Right lung (tissue), 10 donors: ENCODE measurements at places on chromosomes 12 and 14.

GRCh38 chr12:906062-906585 is 43.4 kb downstream of the RAD52 start:
- no peak for DNase-seq

DNA sequence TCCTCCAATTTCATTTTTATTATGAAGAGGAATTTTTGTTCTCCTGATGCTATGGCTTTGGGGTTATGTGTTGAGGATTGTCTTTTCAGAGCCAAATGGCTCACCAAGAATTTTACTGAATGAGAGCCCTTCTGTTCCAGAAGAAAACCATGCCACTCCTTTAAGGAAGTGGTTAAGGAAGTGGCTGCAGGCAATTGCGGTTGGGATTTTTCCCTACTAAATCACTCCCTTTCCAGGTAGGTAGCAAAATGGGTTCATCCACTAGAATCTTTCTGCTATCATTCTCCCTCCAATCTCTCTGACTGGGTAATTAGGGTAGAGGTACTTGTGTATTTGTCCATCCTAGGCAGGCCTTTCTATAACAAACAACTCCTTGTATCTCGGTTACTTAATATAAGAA is 163.1 kb downstream of the TTC8 start:
- no peak for DNase-seq

- peak; percentile 85 for DNase-seq
Observed at GRCh38 chr12:57461276-57461916, 1.8 kb downstream of the GLI1 start.

DNA sequence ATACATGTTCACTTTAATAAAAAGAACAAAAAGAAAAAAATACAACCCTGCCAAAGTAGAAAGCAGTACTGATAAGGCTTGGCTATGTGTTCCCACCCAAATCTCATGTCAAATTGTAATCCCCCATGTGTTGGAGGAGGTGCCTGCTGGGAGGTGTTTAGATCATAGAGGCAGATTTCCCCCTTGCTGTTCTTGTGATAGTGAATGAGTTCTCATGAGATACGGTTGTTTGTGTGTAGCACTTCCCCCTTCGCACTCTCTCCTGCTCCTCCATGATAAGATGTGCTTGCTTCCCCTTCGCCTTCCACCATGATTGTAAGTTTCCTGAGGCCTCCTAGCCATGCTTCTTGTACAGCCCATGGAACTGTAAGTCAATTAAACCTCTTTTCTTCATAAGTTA is 59.9 kb downstream of the USP15 start:
- DNase-seq, result no peak

- no peak for DNase-seq
Observed at GRCh38 chr12:110556705-110557104, 26.4 kb downstream of the PPTC7 start.

- DNase-seq, result no peak
Observed at GRCh38 chr12:42756841-42757623, 167.5 kb upstream of the PRICKLE1 start.

DNA sequence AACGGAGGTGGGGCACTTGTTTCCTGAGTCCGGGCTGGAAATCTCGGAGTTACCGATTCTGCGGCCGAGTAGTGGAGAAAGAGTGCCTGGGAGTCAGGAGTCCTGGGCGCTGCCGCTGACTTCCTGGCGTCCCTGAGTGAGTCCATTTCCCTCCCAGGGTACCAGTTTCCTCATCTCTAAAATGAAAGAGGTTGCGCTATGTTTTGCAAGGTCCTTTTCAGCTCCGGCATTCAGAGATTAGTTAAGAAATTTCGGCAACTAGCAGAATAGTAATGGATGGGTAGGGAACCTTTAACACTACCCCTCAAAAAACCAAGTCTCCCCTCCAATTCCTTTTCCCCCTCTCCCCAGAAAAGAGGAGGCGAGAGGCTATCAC is 724 bp downstream of the BLOC1S1 start:
- no peak for DNase-seq

DNA sequence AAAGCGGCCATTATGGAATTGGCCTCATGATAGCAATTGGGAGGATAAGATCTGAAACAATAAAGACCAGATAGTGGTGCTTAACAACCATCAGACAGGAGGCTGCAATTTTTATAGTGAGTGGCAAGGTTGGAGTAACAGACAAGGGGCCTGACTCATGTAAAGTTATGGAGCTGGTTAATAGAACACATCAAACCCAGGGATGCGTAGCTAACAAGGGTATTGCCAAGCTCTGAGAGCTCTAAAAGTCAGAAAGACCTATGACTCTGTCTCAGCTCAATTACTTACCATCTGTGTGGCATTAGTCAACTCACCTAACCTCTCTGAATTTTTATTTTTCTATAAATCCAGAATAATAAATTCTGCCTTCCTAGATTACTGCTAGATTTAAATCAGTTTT is 1731.5 kb upstream of the FLRT2 start:
- DNase-seq, result no peak

DNA sequence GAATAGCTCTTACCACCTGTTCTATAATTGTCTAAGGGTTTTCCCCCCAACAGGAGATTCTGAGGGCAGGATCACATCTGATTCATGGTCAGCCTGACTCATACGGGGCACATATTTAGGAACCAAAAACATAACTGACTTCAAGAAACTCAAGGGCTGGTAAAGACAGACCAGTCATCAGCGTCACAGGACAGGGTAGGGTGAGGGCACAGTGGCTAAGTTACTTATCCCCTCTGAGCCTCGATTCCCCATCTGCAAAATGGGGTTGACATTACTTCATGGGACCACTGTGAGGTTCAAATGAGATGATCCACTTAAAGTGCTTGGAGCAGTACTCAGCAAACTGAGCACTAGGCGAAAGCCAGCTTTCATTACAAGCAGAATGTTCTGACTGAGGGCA is 606 bp downstream of the CINP start:
- no peak for DNase-seq

DNA sequence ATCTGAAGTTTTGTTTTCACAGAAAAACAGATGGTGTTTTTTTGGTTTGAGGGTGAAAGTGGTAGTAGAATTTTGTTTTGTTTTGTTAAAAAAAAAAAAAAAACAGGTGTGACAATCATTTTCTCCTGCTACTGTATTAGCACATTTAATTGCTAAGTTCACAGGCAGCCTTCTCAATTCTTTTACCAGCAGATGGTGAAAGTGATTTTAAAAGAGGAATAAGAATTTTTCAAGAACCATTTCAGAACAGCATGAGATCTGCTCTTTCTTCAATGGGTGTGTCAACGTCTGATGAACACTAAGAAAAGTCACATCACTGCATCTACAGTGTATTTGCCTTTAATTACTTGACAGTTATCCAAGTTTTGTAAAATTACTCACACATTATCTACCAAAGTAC is 303.7 kb upstream of the USP15 start:
- no peak for DNase-seq
